ENCODE measurements at places on chromosomes 13 and 19.

DNA sequence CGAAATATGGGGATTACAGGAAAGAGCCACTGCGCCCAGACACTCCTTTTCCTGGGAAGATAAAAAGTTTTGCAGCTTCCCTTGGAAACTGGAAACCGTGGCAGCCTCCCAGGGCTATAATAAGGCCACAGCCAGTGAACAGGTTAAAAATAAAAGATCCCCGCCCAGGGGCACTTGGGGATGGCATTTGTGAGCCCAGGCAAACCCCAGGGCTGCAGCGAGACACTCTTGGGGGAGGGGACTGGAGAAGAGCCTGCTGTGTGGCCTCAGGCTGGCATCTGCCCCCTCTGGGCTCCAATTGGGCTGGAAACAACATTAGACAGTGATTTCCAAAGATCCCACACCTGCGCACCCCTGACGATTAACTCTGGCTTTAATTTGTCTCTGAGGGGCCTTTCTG, 11.2 kb downstream of the FEM1A start:
- DNase-seq = no peak

GRCh38 chr13:78138756-78139155, 220.1 kb upstream of the EDNRB start:
- DNase-seq = no peak

- DNase-seq = no peak
These were observed 485 bp upstream of the ZNF845 start for GRCh38 chr19:53333066-53333462.

DNA sequence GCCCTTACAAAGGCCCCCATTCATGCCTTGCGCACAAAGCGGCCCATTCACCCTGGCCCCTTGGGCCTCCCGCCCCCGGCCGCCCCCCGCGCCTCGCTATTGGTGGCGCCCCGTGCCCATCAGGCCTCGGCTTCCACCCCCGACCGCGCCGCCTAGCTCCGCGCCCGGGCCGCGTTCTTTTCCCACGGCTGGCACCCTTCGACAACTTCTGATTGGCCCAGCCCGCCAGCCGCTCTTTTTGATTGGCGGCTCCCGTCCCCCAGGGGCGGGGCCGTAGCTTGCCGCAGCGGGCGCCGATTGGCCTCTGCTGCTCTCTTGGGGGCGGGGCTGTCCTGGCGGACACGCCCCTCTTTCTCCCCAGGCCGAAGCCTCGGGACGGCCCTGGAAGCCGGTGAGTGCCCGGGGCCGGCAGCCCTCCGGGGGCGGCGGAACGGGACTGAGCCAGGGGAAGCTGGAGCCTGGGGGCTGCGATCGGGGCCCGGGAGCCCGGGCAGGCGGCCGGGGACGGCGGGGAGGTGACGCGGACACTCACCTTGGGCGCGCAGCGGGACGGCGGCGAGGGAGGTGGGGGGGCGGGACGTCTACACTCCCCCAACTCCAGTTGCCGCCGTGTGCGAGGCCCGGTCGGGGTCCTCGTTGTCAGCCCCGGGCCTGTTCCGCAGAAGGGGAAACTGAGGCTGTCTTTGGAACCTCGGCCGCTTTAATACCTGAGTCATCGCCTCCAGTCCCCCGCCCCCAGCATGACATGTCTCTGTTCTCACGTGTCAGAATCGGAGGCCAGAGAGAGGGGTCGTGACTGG, at the start of gene MYH14:
Gene MYH14 (plus strand): TSS at position 342 of the 800 bp plus-strand sequence. CDS start 6,744 bp downstream, outside the sequence.
- DNase-seq = peak; percentile 9

DNA sequence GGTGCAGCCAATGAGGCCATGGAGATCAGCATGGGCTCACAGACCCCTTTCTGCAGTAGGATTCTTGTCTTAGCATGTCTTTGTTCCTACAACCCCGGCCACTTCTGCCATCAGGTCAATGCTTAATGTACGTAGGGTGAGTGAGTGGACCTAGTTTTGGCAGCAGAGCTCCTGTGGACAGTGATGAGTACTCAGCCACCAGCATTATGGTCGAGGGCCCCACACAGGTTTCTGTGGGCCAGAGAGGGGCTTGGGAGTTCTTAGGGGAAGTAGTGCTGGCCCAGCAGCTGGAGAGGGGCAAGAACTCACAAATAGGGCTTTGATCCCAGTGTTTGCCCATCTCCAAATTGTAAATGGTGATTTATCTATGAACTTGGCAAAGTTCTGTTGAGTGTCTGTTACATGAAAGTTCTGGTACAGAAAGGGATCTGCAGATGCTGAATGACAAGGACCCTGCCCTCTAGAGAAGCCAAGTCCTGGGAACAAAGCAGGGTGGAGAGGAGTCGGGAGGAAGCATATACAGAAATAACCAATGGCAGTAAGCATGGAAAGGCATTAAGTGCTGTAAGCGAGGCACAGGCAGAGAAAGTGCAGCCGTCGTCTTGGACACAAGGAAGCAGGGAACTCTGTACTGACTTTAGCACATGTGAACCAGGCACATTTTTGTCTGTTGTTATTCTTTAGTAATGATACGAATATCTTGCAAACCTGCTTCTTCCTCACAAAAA, 185.1 kb downstream of the MTUS2 start:
- no peak for DNase-seq

DNA sequence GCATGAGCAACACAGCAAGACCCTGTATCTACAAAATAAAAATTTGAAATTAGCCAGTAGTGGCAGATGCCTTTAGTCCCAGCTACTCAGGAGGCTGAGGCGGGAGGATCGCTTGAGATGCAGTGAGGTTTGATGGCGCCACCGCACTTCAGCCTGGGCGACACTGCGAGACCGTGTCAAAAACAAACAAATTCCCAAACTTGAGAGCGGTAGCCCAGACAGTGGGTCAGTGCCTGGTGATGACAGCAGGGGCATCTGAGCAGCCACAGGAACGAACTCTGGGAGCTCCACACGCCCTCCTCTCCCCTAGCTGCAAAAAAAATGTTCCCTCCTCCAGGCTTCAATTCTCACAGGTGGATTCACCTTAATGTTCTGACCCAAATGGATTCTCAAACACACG, 14.1 kb downstream of the ZNF490 start:
- no peak for DNase-seq

- DNase-seq = no peak
These were observed 561.8 kb downstream of the GPC6 start for GRCh38 chr13:93788456-93788855.

DNA sequence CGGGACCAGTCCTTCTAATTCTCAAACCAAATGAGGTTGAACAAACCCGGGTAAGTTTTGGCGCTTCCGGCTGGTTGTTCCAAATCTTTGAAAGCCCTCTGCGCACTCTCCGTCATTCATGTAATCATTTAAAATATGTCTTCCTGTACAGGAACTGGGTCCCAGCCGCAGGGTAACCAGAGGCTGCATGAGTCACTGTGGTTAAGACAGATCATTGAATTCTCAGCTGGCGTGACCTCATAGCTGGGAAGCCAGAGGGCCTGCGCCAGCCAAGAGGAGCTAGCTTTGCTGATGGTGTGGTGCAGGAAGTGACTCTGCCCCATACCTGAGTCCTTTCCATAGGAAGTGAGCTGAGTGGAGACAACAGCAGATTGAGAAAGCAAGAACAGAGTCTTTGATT, 135.2 kb downstream of the TSHZ3 start:
- DNase-seq = peak; percentile 100

DNA sequence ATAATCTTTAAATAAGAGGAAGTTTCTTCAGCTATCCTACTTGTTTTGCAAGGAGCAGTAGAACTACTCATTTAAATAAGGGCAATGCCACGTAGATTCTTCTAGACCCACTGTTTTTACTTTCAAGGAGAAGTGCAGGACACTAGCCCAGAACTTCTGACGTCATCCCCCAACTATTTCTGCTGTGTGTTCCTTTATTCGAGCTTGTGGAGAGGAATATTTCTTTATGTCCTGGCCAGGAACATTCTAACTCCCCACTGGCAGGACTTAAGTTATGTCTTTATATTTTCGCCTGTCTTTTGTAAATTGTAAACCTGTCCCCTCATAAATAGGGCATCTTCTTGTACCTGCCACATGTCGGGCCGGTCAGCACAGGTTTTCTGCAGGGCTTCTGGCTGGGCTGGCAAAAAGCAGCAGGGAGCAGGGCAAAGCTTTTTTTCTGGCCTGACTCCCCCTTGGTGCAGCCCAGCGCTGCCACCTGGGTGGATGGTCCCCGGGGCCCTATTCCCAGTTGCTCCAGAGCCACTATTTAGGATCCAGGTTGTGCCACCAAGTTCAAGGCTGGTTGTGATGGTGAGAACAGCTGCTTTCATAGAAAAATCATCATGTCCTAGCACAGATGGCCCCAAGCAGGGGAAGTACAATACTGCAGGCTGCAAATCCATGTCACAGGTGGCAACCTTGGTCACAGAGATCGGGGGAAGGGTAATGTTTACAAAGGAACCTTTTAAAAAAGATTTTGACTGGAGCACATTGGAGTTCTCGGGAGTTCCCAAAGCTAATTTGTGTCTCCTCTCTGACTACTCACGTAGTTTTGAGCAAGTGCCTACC, 1.8 kb downstream of the MBNL2 start:
- DNase-seq = peak; percentile 96
